Stimulated activated CD8-positive, alpha-beta memory T cell treated with anti-CD3 and anti-CD28 coated beads, Interleukin-2, amount 100 ng/mL, for 1 hour (primary cell): ENCODE measurements at places on chromosomes 4 and X.
A peak's percentile ranks its signal among the peaks of the same experiment; 100 is the strongest.

GRCh38 chrX:131783555-131784308, 239.4 kb upstream of the STK26 start:
- DNase-seq = no peak

GRCh38 chr4:169167957-169168858, 102.5 kb downstream of the SH3RF1 start:
- DNase-seq = no peak

DNA sequence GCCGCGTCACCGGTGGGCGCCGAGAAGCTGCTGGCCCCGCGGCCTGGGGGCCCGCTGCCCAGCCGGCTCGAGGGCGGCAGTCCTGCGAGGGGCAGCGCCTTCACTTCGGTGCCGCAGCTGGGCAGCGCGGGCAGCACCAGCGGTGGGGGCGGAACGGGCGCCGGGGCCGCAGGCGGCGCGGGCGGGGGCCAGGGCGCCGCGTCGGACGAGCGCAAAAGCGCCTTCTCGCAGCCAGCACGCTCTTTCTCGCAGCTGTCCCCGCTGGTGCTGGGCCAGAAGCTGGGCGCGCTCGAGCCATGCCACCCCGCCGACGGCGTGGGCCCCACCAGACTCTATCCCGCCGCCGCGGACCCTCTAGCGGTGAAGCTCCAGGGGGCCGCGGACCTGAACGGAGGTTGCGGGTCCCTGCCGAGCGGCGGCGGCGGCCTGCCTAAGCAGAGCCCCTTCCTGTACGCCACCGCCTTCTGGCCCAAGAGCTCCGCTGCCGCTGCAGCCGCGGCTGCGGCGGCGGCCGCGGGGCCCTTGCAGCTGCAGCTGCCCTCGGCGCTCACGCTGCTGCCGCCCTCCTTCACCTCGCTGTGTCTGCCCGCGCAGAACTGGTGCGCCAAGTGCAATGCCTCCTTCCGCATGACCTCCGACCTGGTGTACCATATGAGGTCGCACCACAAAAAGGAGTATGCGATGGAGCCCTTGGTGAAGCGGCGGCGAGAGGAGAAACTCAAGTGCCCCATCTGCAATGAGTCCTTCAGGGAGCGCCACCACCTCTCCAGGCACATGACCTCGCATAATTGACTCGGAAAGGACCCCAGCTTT, 5.6 kb downstream of the PRDM8 start:
- DNase-seq = peak; percentile 31

GRCh38 chr4:25923745-25924144, 9.7 kb downstream of the SMIM20 start:
- DNase-seq = no peak

- no peak for DNase-seq
Observed at GRCh38 chr4:1255151-1255550, 6.2 kb upstream of the CTBP1 start.

GRCh38 chr4:101954351-101954750, 163.8 kb downstream of the BANK1 start:
- DNase-seq = no peak

DNA sequence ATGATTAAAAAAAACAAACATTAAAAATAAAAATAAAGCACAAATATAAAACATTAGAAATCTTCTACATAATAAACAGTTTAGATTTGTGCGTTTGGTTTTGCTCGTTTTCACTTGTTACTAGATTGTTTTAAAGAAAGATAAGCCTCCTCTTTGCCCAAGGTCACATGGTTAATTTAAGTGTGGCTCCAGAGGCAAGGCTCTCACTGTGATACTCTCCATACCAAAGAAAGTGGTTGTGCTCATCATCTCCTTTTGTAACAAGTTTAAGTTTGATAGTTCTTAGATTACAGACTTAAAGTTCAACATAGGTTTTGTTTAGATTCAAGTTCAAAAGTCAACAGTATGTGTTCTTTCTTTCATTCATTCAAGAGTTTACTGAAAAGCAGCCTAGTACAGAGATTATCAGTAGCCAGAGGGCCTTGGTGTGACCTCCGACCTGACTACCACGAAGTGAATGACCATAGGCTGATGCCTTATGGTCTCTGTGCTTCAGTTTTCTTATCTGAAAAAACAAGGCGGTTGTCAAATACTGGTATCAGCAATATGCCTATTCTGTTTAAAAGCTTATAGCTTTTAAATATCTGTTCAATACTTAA, 133.2 kb downstream of the ZAR1 start:
- DNase-seq = no peak

- DNase-seq = no peak
Observed at GRCh38 chr4:38762560-38762959, 20.2 kb downstream of the TLR10 start.

GRCh38 chr4:38354421-38354820, 309.6 kb upstream of the KLF3 start:
- no peak for DNase-seq

GRCh38 chrX:133989993-133990392, 4.6 kb upstream of the GPC3 start:
- DNase-seq = no peak

DNA sequence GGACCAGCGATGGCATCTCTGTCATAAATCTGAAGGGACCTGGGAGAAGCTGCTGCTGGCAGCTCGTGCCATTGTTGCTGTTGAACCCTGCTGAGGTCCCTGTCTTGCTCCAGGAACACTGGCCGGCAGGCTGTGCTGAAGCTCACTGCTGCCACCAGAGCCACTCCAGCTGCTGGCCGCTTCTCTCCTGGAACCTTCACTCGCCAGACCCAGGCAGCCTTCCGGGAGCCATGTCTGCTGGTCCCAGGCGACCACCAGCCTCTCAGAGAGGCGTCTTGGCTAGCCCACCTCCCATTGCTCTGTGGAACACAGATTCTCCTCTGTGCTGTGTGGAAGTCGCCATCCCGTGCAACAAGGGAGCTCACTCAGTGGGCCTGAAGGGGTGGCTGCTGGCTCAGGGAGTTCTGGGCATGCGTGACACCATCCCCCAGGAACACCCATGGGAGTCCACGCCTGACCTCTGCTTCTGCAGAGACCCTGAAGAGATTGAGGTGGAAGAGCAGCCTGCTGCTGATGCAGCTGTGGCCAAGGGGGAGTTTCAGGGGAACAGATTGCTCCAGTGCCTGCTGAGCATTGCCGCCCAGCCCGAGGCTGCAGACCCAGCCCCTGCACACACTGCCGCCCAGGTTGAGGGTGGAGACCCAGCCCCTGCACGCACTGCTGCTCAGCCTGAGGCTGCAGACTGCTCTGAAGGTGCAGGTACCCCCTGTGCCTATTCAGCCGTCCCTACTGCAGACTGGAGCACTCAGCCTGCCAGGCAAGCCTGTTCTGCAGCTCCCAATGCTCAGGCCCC, 33.1 kb upstream of the CYP4V2 start:
- DNase-seq = no peak

DNA sequence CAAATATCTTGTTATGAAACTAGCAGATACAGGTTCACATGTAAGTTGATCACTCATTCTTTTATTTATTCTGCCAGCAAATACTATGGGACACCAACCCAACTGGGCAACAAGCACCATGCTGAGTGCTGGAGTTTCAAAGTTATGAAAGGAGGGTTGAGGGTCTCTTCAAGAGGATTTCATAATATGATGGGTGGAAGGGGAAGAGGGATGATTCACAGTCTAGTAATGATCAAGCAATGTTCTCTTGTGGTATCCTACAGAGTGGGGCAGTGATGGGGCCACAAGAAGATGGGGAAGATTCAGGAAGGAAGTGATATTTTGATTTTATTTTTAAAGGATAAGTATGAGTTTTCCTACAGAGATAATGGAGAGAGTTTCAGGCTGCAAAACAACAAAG, 46.2 kb upstream of the TXK start:
- no peak for DNase-seq

DNA sequence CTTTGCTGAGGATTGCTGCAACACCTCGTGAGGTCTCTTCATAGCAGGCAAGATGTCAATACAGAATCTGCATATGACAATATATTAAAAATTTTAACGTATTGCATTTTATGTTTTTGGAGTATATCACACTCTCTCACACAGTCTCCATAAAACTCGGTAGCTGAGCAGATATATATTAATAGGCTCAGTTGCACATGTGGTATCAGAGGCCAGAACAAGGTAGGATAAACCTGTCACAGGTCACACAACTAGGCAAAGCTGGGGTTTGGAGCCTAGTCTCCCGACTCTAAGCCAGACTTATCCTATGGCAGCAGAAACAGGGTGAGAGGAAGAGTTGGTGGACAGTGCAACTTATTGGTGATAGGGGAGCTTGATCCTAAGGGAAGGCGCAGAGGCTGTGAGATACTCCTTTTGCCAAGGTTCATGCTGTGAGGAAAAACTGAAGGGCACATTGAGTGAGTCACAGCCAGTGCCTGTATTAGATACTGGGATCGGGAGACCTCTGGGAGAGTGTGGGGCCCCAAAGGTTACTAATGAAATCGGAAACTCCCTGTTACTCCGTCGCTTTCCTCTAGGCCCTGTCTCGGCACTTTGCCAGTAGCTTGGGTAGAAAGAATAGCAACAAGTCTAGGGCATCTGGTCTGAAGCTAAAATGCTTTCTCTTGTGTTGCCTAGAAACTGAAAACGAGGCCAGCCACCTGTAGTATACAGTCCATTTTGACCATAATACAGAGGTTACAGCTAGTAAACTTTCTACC, 195.7 kb downstream of the ARHGAP10 start:
- no peak for DNase-seq

- DNase-seq = no peak
Observed at GRCh38 chrX:22959204-22959920, 40.4 kb upstream of the DDX53 start.

GRCh38 chrX:51459125-51459524, 37.3 kb downstream of the NUDT11 start:
- DNase-seq = no peak

- no peak for DNase-seq
Observed at GRCh38 chr4:175309041-175309440, 390.9 kb downstream of the ADAM29 start.

DNA sequence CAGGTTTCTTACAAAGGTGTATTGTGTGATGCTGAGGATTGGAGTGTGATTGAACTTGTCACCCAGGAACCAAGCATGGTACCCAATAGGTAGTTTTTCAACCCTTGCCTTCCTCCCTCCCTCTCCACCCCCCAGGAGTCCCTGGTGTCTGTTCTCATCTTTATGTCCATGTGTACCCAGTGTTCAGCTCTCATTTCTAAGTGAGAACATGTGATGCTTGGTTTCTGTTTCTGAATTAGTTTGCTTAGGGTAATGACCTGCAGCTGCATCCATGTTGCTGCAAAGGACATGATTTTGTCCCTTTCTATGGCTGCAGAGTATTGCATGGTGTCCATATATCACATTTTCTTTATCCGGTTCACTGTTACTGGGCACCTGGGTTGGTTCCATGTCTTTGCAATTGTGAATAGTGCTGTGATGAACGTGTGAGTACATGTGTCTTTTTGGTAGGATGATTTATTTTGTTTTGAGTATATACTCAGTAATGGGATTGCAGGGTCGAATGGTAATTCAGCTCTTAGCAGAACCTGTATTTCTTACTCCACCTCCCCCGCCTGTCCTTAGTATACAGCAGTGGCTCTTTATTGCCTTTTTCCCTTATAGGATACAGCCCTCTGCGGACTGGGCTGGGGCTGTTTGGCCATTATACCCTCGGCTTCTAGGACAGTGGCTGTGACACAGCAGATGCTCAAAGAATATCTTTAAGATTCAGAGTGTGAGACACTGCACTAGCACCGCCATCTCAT, 145.4 kb downstream of the PTTG2 start:
- no peak for DNase-seq

- DNase-seq = no peak
Observed at GRCh38 chr4:3822230-3822947, 56.2 kb downstream of the ADRA2C start.

DNA sequence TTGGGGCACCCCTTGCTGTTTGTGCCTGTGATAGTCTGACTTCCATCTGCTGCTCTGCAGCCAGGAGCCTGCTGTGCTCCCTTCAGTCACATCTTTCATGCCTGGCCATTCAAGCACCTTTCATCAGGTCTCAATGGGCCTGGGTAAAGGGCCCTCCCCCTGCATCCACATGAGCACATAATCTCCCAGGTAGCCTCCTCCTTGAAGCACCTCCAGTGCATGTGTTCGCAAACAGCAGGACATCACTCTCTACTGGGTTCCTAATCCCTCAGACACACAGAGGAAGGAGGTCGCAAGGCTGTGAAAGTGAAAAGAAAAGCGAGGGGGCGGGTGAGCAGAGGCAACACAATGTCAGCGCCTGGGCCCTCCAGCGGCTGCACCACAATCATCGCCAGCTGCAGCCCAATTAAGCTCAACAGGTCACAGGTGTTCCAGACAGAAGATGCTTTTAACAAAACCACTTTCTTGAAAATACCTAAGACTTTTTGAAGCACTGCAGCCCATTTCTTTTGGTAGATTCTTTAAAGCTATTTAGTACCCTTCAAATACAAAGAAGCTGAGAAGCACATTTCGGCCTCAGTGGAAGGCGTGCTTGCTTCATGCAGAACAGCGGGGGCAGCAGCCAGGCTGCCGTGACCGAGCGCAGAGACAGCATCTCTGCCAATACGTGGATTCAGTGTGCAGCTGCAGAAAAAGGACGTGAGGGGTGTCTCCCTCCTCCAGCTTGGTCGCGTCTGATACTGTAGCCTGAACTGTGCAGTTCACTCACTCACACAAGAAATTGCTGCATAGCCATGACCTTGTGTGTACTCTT, 92.2 kb upstream of the SPRY1 start:
- DNase-seq = no peak

GRCh38 chr4:123819362-123820035, 422.9 kb downstream of the SPRY1 start:
- no peak for DNase-seq

GRCh38 chr4:33381816-33382215, 2661.6 kb downstream of the PCDH7 start:
- DNase-seq = no peak

DNA sequence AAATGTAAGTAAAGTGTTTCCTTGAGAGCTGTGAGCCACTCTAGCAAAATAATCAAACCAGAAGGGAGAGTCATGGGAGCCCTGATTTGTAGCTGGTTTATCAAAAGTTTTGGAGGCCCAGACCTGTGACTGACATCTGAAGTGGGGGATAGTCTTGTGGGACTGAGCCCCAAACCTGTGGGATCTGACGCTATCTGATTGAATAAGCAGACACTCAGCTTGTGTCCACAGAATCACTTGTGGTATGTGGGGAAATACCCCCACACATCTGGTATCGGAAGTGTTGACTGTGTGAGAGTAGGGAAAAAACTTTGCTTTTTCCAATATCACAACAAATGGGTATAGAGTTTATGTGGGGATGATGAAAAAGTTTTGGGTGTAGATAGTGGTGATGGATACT, 35.4 kb downstream of the FUNDC1 start:
- DNase-seq = no peak

DNA sequence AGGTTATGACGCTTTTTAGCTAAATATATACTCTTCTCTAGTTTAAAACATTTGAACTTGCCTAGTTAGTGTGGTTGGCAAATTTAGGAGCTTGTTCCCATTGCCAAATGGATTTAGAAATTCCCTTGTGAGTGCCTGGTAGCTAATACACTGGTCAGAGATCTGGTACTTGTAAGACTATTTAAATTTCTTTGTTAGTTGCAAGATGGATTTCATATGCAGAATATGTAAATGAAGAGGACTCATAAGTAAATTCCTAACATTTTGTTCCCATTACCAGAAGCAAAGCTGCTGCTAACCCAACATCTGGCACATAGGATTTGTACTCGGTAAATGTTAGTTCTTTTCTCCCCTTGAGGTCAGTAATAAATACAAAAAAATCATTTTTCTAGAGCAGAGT, 56.0 kb upstream of the PGK1 start:
- DNase-seq = no peak
